ENCODE measurements at places on chromosomes 2 and 18.

DNA sequence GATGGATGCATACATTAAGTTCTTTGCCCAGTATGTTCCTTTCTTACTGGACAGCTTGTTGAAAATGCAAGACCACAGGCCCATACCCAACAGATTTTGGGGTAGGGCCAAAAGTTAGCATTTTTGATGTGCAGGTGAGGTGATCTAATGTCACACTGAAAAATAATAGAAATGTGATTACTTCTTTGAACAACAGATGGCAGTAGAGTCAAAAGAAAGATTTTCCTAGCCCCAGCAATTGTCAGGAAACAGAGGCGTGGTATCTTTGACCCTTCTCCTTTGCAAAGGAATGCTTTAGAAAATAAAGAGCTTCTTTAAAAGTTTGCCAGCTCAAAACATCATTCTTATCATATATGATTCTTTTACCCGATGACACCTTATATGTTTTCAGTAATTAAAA is 343.6 kb upstream of the SYT4 start:
- no peak for DNase-seq

DNA sequence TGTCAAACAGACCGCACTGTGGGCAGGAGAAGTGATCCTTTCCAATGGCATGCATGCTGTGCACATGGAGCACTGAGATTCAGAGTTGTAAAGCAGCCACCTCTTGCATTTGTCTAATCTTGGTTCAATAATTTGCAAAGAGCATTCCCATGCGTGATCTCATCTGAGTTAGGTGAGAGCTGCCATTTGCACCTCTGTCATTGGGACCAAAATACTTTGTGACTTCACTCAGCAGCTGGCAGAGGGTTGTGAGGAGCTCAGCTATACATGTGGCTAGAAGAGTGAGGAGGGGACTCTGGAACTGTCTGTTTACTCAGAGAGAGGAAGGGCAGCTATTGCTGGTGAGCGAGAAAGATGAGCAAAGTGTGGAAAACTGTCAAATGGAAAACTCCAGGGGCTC is 265.1 kb upstream of the TNP1 start:
- no peak for DNase-seq

DNA sequence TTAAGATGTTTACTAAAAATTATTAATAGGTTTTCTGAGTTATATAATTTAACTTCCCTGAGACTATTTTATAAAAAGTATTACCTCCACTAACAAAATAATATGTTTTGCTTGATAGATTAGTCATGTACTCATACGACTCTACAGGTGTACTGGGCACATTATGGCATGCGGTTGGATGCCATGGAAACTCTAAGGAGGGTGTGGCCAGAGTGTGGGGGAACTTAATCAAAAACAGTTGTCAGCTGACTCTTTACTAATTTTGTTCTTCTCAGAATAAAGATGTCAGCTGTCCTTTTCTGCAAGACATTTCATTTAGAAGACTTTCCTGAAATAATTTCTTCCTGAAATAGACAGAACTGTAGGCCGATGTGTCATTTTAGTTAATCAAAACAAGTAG is 228.3 kb upstream of the SIX3 start:
- no peak for DNase-seq

DNA sequence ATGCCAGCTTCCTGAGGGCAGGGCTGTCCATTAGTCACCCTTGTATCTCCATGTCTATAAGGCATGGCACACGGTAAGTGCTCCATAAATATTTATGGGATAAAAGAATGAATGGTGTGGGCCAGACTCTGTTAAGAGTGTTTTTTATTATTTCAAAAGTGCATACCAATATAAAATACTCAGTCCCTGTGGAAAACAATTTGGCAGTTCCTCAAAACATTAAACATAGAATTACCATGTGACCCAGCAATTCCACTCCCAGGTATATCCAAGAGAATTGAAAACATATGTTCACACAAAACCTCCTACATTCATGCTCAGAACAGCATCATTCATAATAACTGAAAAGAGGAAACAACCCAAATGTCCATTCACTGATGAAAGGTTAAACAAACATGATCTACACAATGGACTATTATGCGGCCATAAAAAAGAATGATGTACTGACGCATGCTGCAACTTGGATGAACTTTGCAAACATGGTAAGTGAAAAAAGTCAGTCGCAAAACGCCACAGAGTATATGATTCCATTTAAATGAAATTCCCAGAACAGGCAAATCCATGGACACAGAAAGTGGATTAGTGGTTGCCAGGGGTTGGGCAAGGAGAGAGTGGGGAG is 69.1 kb upstream of the TCF7L1 start:
- DNase-seq, result no peak

GRCh38 chr18:2881088-2881839 is 34.5 kb downstream of the EMILIN2 start:
- no peak for DNase-seq

DNA sequence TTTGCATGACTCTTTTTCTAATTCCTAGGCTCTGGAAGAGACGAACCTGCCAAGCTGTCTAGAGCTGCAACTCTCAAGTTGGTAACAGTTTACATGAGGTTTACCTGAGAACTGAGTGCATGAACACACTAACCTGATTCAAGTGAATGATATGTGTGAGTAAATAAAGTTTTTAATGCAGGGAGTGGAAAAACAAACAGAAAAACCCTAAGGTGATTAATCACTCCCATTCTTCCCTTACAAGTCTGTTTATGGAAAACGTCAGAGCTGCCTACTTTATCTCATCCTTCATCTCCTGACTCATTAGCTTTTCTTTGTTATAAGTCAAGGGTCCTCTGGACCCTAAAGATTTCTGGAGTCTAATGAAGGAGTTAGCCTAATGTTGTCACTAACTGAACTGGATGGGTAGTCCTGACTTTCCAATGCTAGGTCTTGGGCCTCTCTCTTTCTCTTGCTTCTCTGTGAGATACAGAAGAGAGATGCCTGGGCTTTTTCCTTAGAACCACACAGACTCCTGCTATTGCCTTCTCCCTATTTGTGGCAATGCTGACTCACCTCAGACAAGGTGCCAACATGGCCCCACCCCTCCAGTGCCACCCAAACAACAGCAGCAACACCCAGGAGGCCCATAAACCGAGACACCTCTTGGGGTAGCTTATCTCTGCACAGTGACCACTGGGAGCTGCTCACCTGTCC is 952.4 kb downstream of the EPHA4 start:
- no peak for DNase-seq

DNA sequence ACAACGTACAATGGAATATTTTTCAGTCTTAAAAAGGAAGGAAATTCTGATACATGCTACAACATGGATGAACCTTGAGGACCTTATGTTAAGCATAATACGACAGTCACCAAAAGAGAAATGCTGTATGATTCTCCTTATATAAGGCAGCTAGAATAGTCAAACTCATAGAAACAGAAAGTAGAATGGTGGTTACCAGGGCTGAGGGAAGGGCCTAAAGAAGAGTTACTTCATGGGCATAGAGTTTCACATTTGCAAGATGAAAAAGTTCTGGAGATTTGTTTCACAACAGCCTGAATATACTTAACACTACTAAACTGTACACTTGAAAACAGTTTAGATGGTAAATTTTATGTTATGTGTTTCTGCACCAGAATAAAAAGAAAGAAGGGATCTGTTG is 113.3 kb downstream of the GALNT1 start:
- no peak for DNase-seq

GRCh38 chr2:26016012-26016705 is 17.7 kb upstream of the RAB10 start:
- DNase-seq, result no peak

DNA sequence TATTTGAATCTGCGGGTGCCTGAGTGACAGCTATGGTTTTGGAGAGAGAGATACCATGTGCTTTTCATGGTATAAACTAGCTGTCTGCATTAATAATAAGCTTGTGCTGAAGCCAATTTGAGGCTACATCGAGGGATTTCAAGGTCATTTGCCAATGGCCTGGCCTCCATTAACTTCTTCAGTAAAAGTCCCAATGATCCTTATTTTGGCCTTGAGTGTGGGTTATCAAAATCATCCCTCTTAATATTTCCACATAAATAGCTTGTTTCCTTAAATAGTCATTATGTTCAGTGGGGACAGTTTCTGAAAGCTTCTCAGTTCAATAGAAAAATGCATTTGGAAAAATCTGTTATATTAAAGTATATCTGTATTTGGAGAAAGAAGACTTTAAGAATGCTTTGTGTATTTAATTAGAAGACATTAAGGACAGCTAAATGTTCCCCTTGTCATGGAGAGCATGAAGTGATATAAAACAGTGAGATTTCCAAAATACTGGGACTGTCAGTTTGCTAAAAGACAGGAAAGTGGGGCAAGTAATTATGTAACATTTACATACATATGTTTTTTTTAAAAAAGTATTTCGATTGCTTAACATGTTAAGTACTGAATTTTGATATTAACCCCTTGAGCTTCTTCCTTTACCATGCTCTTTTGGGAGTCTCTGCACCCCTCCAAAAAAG is 355.5 kb upstream of the ZEB2 start:
- no peak for DNase-seq

GRCh38 chr2:1515073-1515430 is 101.8 kb downstream of the TPO start:
- no peak for DNase-seq

GRCh38 chr2:161775971-161776370 is 151.8 kb downstream of the SLC4A10 start:
- no peak for DNase-seq

DNA sequence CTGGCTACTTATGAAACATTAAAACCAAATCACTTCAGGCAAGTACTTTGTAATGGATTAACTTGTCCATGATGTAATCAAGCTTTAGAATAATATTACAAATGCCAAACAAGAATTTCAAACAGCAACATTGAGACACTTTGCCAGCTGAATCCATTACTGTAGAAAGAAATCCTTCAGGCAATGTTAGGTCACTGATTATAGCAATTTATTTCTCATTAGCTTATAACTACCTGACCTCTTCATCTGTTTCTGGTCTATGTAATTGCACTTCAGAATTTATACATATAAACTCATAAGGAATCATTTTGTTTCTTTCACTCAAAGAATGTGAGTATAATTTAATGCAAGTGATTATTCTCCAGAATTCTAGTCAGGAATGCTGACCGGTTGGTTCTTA is 692.6 kb upstream of the TMEFF2 start:
- DNase-seq, result no peak

DNA sequence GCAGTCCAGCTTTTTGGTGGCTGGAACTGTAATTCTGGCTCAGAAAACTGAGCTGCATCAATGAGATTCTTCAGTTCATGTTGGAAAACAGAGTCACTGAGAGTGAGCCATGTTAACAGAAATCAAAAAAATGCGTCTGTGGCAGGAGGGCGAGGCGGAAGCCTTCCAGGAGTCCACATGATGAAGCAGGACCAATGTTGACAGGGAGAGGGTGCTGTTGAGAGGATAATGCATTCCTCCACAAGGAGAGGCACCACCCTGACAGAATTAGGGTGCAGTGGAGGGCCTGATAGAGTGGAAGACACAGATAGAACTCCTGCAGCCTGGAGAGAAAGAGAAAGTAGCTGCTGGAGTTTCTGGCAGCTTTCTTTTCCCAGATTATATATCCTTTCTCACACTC is 111.5 kb downstream of the MGAT5 start:
- DNase-seq, result no peak

- no peak for DNase-seq
Observed at GRCh38 chr2:44330801-44331200, 30.5 kb downstream of the PREPL start.

- no peak for DNase-seq
Observed at GRCh38 chr18:38909972-38910371, 1344.4 kb upstream of the CELF4 start.

- DNase-seq, result no peak
Observed at GRCh38 chr2:173513107-173513727, 158.5 kb downstream of the CDCA7 start.

GRCh38 chr18:43587538-43588153 is 310.4 kb upstream of the SYT4 start:
- DNase-seq, result no peak

- no peak for DNase-seq
Observed at GRCh38 chr18:38368886-38369285, 803.3 kb upstream of the CELF4 start.

- no peak for DNase-seq
Observed at GRCh38 chr2:51953931-51954330, 922.0 kb upstream of the NRXN1 start.

DNA sequence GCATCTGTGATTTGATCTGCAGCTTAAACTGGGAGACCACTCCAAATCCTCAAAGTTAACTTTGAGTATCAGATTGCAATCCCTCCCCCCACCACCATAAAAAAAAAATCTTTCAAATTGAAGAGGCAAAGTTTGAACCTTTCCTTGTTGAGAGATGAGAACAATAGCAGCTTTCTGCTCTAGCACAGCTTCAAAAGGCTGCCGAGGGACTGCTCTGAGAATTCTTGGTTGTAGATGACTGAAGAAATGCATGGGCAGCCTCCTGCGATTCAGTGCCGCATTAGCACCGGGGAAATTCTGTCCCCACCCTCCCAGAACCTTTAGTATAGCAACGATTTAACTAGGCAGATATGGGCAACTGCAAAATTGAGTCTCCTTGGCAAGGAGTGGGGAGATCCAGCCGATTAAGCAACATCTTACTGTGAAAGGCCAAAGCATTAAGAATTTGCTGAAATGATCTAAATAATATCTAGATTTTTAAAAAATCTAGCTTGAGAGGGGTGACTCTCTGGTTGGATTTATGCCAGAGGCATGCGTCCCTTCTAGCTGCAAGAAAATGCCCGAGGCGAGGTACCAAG is 3.9 kb upstream of the SP5 start:
- DNase-seq, result no peak

GRCh38 chr2:39225567-39225966 is 18.2 kb downstream of the CDKL4 start:
- DNase-seq, result no peak

DNA sequence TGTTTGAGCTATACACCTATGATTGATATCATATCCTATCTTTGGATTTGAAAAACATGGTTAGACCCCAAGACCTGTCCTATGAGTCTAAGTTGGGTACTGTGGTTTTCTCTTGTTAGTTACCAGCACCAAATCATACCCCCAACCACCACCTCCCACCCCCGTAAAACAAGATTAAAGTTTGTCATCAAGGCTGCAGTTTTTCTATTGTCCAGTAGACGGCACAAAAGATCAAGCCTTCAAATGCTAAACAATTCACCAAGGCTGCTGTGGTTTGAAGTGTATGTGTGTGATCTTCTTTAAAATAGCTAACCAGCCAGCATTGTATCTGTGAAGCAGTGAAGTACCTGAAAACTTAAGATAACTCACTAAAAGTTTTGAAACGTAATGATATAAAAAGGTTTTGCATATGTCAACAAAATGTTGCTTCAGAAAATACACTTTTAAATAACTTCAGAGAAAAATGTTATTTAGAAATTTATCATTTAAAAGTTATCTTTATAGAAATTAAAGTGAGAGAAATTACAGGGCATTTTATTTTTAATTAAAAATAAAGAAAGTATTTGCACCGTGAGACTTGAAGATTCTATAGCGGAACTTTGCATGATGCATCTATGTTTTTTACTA is 5.8 kb upstream of the MEIS1 start:
- no peak for DNase-seq

GRCh38 chr2:101803128-101803527 is 105.6 kb downstream of the MAP4K4 start:
- DNase-seq, result no peak

GRCh38 chr2:189362283-189362682 is 79.0 kb upstream of the WDR75 start:
- no peak for DNase-seq

GRCh38 chr2:57434441-57434840 is 612.2 kb upstream of the VRK2 start:
- DNase-seq, result no peak
